ENCODE measurements at places on chromosomes 5 and 9.
A peak's percentile ranks its signal among the peaks of the same experiment; 100 is the strongest.

DNA sequence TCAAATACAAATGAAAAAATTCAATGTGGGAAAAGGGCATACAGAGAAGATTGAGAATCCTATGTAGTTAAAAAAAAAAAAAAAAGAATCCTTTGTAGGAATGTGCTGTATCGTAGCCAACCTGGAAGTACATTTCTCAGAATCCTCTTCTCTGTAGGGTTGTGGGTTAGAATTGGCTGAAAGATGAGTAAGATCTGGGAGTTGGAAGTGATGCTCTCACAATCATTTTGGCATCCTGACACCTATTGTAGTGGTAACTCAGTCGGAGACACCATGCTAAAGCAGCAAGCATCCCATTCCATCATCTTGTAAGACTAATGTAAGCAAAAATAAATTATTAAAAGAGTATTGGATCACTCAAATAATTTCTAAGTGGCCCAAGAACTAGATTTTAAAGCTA lies 30.6 kb downstream of the MRPL22 start:
- DNase-seq, result peak; percentile 19

GRCh38 chr9:27276193-27277030 lies 20.5 kb downstream of the EQTN start:
- peak; percentile 67 for DNase-seq

- DNase-seq, result no peak
Observed at GRCh38 chr9:91220021-91220420, 141.7 kb downstream of the AUH start.

DNA sequence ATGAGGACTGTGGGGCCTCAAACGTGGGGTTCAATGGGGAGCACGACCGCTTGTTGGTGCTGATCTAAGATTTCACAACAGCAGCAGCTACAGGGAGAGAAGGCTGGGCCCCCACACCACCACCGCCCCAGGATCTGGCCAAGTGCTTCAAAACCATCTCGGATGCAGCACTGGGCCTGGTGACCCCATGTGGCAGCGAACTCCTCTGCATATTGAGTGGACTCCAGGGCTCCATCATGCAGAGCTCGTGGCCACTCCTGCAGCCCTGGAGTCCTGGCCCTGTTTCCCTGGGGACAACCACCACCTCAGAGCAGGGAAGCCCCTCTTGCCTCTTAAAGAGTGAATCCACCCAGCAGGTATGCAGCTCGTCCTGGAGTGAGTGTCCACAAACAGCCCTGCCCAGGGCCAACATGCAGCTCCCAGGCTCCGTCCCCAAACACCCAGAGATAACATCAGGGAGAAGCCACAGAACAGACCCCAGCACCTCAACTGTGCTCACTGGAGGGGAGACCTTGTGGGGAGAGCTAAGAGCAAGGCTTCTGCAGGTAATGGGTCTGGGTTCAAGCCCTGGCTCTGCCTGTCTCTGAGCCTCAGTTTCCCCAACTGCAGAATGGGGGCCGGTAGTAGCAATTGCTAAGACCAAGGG lies 103.1 kb upstream of the SARDH start:
- no peak for DNase-seq

- DNase-seq, result peak; percentile 59
Observed at GRCh38 chr9:73200694-73201452, 49.2 kb downstream of the ANXA1 start.

- DNase-seq, result peak; percentile 51
Observed at GRCh38 chr5:37751227-37751626, 88.6 kb downstream of the GDNF start.

DNA sequence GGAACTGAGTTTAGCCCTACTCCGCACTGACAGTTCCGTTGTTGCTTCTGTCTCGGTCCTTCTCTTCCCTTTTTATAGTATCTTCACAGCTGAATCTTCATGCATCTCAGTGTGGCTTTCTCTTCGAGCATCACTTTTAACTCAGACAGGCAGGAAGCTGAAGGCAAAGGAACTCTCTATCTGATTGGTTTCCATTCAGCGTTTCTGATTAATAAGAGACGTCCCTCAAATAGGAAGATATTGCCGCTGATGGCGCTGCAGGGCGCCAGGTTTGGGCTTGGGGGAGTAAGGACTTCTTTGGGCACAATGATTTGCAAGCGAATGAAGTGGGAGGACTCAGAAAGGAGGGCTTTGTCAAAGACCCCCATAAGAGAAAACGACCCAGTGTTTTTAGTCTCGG lies at the start of gene CDH9:
Gene CDH9 (minus strand): TSS at position 111 of the 400 bp plus-strand sequence. CDS start 50,253 bp downstream, outside the sequence.
- DNase-seq, result no peak

- DNase-seq, result peak; percentile 58
Observed at GRCh38 chr5:16934123-16934522, 2.0 kb downstream of the MYO10 start.

DNA sequence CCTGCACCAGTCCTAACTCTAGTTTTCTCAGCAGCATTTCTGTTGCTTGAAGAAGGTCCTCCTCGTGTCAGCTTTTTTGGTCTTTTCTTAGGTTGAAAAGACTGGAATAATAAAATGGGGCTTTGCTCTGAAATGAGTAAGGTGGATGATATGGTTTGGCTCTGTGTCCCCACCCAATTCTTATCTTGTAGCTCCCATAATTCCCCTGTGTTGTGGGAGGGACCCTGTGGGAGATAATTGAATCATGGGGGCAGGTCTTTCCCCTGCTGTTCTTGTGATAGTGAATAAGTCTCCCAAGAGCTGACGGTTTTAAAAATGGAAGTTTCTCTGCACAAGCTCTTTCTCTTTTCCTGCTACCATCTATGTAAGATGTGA lies 53.6 kb downstream of the LIX1 start:
- DNase-seq, result no peak

GRCh38 chr9:9904041-9904440 lies 708.8 kb downstream of the PTPRD start:
- no peak for DNase-seq

- peak; percentile 73 for DNase-seq
Observed at GRCh38 chr5:42614509-42614908, 142.1 kb upstream of the CCDC152 start.

DNA sequence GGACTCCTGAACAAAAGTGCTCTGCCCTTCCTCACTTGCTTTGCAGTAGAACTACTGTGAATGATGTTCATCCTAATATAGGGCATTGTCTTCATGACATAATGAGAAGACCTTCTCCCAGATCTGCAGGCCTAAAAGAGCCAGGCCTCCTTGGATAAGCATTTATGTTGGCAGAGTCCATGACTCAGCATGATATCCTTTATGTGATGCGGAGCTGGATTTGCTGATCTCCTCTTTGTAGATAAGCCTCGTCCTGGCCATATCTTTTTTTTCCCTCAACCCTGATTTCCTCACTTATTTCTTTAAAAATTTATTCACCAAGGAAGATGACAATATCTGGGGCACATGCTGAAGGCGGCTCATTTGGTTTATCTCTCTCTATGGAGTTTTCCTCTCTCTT lies 62.4 kb upstream of the TAS2R1 start:
- DNase-seq, result no peak

GRCh38 chr5:178115136-178115813 lies 1.9 kb downstream of the N4BP3 start:
- DNase-seq, result no peak

GRCh38 chr5:149297340-149298025 lies 25.8 kb downstream of the AFAP1L1 start:
- no peak for DNase-seq

GRCh38 chr5:72417333-72418062 lies 89.7 kb downstream of the ZNF366 start:
- no peak for DNase-seq

DNA sequence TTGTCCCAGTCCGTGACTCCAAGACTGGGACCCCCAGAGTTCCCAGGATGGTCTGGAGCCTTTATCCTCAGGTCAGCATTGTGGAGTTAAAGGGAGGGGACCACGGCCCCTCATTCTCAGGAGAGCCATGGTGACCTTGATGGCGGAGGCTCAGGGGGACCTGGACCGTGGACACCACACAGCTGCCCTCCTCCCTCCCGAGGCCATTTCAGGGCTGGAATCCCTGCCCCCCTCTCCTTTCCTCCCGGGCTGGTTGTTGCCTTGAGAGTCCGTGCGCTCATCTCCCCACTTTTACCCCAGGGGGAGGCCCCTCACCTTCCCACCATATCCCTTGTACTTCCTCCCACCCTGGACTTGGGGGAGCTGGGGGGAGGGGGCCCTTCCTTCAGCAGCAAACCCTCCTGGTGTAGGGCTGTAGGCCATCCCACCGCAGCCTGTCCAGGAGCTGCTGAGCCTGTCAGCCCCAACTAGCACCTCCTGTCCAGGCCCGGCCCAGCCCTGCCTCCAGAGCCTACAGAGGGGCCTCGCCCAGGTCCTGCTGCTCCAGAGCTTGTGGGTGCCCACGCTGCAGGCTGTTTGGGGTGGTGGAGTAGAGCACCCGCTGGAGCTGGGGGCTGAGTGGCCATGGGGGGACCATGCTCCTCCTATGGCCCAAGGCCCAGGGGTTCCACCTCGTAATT lies 14.3 kb upstream of the AJM1 start:
- no peak for DNase-seq

DNA sequence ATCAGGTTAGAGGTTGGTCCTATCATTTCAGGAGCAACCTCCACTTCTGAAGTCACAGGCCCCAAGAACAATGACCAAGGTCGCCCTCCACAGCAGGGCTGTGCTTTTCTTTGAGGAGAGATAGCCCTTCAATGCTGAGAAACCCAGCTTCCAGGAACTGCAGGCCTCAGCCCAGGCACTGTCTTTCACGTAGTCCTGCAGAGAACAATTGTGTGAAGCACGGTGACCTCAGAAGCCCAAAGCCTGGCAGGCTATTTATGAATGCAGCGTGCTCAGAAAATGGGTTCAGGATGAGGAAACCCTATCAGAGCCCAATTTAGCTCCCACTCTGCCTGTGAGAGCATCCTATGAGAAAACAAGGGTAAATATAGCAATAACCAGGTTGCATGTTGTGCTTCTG lies 388.3 kb downstream of the PLK2 start:
- DNase-seq, result no peak

DNA sequence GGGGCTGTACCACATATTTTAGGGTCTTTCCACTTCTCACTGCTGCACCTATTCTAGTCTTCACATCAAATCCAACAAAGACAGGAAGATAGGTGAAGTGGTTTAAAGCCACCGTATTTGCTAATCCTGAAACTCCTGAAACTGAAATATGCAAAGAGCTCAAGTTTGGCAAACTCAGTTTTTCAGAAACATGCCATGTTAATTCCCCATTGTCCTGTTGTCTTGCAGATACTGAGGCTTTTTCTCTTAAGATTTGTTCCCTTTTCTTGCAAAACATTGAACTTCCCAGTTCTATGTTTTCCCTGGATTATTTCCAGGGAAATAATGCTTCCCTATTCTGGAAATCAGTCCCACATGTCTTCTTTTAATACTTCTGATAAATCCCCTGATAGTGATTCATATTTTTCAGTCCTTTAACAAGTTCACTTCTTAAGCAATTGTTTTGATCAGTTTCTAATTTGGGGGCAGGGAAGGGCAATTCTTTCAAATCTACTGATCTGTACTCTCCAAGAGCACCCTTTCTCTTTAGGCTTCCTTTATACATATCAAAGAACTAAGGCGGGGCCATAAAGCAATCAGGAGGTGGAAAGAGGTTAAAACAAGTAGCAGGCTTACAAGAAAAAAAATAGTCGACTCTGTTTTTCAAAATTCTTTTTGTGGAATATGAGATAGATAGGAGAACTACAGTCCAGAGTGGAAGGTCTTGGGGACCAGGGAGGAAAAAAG lies 648.5 kb downstream of the BNC2 start:
- DNase-seq, result peak; percentile 91

- peak; percentile 30 for DNase-seq
Observed at GRCh38 chr5:112668016-112668415, 69.7 kb upstream of the APC start.

GRCh38 chr9:38287420-38287985 lies 105.0 kb upstream of the ALDH1B1 start:
- DNase-seq, result no peak

DNA sequence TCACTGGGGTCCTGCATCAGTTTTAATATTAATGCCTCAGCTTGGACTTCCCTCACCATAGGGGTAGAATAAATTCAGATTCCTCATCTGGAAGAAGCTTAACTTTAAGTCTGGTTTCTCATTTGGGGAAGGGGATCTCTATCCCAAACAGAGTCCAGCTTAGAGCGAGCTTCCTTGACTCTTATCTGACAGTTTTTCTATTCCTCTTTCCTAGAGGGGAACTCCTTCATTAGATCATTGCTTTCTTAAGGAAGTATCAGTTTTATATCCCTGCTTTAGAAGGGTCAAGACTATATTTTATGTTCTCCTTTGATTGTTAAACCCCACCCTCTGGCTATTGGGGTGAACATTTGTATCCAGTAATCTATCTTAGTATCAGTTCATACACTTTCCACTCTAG lies 24.2 kb upstream of the CDC42SE2 start:
- DNase-seq, result no peak

GRCh38 chr5:16536246-16536645 lies 70.6 kb upstream of the ZNF622 start:
- DNase-seq, result peak; percentile 58

DNA sequence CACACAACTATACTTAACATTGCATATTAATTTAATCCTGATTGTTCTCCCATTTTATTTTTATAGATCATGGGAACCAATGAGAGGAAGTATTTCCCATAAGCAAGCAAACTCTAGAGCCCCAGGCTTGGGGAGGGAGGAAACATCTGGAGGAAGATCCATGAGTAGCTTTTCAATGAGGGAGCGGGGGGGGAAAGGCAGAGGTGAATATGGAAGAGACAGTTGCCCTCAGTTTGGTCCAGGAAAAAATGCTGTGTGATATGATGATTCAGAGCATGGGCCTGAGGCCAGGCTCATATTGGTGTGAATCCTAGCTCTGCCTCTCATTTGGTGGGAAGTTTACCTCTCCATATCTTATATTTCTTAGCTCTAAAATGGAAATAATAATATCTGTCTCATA lies 42.2 kb upstream of the ALDOB start:
- peak; percentile 30 for DNase-seq

DNA sequence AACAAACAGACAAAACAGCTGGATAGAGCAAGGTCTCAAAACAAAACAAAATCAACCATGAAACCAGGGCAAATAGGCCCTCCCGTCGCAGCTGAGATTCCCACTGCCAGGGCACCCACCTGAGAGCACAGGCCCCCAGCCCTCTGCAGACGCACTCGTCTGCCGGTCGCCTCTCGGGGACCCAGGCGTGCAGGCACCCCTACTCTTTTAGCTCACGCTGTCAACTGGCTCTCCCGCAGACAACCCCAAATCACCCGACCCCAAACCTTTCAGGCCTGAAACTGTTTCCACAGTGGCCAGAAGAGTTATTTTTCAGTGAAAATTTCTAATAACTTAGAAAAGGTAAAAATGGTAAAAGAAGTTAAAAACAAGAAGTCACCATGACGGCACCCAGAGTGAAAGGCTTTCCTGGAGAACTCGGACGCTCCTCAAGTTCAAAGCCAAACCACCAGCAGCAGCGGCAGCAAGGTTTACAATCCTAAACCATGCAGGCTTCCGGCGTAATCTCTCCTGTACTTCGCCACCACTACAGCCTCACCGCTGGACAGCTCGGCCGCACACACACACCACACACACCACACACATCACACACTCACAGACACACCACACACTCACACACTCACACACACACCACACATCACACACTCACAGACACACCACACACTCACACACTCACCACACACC lies 1.9 kb upstream of the UBE2QL1 start:
- DNase-seq, result no peak

- no peak for DNase-seq
Observed at GRCh38 chr9:130526854-130527650, 52.3 kb upstream of the FUBP3 start.

Measured in fibroblast of mammary gland (primary cell).